ENCODE measurements at places on chromosomes 3 and 15.

- DNase-seq, result no peak
Observed at GRCh38 chr3:72696815-72697214, 151.4 kb downstream of the SHQ1 start.

DNA sequence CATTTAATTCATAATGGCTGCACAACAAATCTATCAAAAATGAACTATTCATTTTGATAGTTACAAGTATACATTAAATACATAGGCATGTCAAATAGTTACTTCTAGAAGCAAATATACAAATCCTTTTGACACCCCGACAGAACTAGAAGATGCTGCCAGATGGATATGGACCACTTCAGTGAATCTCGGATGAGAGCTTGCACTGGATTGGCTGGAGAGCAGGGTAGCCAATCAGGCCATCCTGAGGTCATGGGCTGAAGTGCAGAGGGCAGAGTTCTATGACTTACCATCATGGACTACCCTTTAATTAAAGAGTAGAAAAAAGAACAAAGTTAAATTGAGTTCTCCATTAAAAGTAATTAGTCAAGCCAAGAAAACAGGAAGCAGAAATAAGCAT is 8.3 kb downstream of the CCNL1 start:
- DNase-seq, result no peak

GRCh38 chr3:150273396-150273795 is 134.7 kb upstream of the TSC22D2 start:
- peak; percentile 41 for DNase-seq

DNA sequence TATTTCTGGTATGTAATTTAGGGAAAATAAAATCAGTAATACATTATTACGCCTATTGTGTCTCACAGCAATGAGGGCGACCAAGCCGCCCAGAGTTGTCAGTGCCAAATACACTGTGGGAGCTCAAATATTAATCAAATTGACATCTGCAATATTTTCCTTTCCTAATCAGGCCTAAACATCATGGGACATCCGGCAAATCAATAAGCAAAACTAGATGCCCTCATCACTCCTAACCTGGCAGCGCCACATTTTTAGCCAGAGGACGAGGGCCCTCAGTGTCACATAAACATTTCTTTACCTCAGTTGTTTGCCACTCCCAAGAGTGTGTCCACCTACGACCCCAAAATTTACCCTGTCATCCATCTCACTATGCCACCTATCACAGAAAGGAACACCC is 64.1 kb downstream of the WDR72 start:
- DNase-seq, result no peak

DNA sequence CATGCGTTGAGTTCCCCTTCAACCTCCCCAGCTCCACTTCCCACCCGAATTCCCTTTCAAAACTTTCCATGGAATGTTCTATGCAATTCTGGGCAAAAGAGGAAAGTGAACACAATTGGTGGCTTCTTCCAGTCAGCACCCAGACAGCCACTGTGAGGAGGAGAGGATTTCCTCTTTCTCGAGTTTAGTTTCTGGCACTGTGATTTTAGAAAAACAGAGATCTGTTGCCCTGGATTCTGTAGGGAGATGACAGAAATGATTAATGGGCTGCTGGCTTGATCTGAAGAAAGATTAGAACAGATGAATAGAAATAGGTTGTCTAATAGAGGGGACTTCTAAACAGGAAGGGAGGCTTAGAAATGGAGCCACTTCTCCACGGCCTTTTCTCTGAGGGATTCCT is 172.0 kb downstream of the MCTP2 start:
- DNase-seq, result no peak

DNA sequence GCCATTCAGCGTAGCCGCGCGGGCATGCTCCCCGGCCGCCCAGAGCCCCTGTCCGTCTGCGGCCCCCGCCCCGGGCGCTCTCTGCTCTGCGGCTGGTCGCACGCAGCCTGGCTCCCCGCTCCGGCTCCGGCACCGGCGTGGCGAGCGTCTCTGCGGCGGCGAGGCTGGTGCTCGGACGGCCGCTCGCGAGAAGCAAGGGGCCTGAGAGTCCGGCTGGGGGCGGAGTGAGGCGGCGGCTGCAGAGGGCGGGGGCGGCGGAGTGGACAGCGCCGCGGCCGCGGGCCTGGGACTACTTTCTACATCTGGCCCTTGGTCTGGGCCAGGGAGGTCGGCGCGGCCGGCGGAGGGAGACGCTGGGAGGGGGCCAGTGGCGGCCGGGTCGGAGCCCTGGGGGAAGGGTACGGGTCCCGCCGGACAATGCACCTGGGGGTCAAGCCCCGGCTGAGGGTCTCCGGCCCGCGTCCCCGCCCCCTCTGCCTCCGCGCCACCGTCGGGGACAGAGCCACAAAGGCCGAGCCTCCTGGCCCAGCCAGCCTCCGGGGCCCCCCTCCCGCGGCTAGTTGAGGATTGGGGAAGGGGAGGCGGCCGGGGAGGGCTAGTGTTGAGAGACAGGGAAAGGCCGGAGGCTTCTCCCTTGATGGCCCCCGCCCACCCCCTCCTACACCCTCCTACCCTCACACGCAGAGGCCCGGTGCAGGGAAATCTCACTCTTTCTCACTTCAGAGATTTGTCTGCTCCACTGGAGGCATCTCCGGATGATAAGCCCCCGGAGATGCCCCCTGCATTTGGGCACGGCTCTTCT is at the start of gene PRTG:
PRTG (minus strand) TSS at position 226 of the 802 bp plus-strand sequence; CDS start at position 5, 221 bp downstream.
- DNase-seq, result peak; percentile 23

DNA sequence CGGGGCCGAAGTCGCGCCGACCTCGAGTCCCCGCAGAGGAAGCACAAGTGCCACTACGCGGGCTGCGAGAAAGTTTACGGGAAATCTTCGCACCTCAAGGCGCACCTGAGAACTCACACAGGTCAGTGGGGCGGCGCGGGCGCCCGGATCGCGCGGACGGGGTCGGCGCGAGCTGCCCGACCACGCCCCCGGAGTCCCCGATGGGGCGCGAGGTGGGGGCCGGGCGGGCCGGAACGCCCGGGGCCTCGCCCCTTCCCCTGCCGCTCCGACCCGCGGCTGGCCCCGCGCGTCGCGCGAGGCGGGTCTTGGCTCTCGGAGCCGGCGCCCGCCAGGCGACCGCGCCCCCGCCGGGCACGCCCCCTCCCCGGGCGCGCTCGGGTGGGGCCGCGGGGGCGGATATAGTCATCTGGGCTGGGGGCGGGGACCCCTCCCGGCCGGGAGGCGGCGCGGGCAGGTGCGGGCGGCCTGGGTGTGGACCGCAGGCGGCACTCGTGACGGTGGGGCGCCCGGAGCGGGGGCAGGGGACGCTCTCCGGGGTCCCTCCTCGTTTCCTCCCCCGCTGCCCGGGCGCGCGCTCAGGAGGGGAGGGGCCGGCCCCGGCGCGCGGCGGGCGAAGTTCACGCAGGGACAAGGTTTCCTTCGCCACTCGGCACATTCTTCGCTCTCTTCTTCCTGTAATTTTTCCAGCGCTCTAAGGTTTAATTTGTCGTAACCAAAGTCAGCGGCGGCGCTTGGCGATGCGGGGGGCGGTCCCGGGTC is 1.2 kb downstream of the KLF13 start:
- peak; percentile 76 for DNase-seq

All from NCI-H146 (cell line).